ENCODE measurements at places on chromosomes 13 and 19. TPM values are rescaled to one million over a fixed set of nuclear protein-coding genes. Genes with fewer than 3 reads are reported as not detected.

The FAM216B gene
- not detected for total RNA-seq

The CRX gene
- not detected for total RNA-seq

The FCER2 gene
- 0.20 TPM for total RNA-seq

The TTC9B gene
- total RNA-seq, result not detected

The TMEM255B gene
- 1.8 TPM for total RNA-seq

The CAPNS1 gene
- total RNA-seq, result 953 TPM

The ZIC2 gene
- 0.04 TPM for total RNA-seq

The OR10H1 gene
- not detected for total RNA-seq

The GNG8 gene
- total RNA-seq, result not detected

The ZNF266 gene
- total RNA-seq, result 11.8 TPM
